ENCODE measurements at places on chromosomes 11 and 22.
A peak's percentile ranks its signal among the peaks of the same experiment; 100 is the strongest.

DNA sequence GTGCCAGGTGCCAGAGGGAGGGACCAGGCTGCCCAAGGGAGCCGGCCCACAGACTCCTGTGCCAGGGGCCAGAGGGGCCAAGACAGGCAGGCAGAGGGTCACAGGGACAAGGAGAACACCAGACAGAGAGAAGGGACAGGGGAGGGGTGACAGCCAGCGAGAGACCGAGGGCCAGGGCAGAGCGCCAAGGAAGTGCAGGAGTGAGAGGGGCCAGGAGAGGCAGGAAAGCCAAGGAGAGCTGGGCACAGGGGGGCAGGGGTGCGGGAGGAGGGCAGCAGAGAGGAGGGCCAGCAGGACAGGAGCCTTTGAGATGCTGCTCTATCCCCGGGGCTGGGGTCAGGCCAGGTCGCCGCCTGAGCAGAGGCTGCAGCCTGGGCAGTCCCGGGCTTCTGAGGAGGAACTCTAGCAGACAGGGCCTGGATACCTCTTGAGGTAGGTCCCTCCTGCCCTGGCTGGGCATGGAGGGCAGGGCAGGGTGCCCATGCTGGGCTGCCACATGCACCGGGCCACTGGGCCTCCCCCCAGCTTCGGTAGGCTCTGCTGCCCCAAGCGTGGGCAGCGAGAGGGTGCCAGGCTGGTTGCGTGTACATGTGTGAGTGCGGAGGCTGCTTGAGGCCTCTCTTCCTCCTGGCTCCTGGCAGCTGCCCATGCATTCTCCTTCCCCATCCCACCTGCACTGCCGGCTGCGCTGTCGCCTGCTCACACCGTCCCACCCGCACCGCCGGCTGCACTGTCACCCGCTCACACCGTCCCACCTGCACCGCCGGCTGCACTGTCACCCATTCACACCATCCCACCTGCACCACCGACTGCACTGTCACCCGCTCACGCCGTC is 12.2 kb downstream of the LSP1 start:
- no peak for DNase-seq

DNA sequence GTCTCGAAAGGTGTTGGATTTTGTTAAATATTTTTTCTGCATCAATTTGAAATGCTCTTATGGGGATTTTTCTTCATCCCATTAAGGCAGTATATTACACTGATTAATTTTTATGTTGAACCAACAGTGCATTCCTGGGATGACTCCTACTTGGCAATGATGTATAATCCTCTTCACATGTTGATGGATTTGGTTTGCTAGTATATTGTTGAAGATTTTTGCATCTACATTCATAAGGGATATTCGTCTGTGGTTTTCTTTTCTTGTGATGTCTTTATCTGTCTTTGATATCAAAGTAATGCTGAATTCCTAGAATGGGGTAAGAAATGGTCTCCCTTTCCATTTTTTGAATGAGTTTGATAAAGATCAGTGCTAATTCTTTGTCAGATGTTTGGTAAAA is 18.7 kb upstream of the SLC35C1 start:
- DNase-seq = no peak

- DNase-seq = no peak
These were observed 744 bp upstream of the MCM5 start for GRCh38 chr22:35399114-35399677.

DNA sequence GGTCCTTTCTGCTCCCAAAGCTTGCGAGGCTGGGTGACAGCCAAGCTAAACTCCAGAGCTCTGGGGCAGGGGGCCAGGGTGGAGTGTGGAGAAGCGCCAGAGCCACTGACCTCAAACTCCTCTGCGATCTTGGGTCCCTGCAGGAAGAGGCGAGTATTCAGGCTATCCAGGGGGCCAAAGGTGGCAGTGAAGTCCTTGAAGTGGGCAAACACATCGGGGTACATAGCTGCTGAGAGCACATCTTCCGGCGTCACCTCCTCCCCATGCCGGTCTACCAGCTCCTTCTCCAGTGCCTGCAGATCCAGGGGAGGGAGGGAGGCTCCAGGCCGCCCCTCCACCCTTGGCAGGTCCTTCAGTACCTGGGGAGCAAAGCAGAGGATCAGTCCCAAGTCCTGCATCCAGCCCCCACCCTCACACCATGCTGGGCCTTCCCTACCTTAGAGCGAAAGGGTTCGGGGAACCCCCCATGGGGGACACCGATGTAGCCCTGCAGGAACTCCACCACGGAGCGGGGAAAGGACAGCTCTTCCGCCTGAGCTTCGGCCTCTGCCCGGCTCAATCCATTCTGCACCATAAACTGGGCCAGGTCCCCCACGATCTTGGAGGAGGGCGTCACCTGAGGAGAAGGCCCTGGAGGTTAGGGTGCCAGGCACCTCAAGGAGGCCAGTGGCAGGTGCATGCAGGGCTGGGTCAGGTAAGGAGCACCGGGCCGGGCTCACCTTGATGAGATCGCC is 6.4 kb downstream of the RCE1 start:
- no peak for DNase-seq

GRCh38 chr11:19719960-19720359 is 7.3 kb downstream of the NAV2 start:
- no peak for DNase-seq

- DNase-seq = peak; percentile 39
These were observed 560.8 kb downstream of the ETS1 start for GRCh38 chr11:128026596-128026995.

DNA sequence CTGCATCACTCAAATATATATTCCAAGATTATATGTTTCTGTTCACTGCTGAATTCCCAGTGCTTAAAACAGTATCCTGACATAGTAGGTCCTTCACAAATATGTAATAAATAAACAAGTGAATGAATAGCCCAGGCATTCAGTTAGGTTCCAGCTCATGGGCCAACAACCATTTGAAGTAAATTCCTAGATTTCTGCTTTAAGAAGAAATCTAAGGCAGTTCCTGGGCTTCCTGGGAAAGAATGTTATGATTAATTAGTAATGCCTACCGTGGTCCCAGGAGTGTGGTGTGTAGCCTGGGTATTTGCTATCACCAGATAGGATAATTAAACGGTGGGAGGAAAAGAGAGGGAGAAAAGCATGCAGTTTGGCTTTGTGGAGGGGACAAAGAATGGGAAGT is 576.8 kb downstream of the SOX6 start:
- DNase-seq = no peak

- no peak for DNase-seq
These were observed 882 bp downstream of the ANO1 start for GRCh38 chr11:70078781-70079616.

- DNase-seq = peak; percentile 65
These were observed 4.6 kb downstream of the LGALS12 start for GRCh38 chr11:63510360-63511047.

- no peak for DNase-seq
These were observed 18.4 kb downstream of the CUL5 start for GRCh38 chr11:108027057-108027456.

GRCh38 chr11:10044618-10045017 is 249.4 kb downstream of the SBF2 start:
- no peak for DNase-seq

GRCh38 chr11:35190804-35191348 is 51.9 kb downstream of the CD44 start:
- DNase-seq = no peak

- no peak for DNase-seq
These were observed 79.0 kb downstream of the ABTB2 start for GRCh38 chr11:34278693-34279297.

DNA sequence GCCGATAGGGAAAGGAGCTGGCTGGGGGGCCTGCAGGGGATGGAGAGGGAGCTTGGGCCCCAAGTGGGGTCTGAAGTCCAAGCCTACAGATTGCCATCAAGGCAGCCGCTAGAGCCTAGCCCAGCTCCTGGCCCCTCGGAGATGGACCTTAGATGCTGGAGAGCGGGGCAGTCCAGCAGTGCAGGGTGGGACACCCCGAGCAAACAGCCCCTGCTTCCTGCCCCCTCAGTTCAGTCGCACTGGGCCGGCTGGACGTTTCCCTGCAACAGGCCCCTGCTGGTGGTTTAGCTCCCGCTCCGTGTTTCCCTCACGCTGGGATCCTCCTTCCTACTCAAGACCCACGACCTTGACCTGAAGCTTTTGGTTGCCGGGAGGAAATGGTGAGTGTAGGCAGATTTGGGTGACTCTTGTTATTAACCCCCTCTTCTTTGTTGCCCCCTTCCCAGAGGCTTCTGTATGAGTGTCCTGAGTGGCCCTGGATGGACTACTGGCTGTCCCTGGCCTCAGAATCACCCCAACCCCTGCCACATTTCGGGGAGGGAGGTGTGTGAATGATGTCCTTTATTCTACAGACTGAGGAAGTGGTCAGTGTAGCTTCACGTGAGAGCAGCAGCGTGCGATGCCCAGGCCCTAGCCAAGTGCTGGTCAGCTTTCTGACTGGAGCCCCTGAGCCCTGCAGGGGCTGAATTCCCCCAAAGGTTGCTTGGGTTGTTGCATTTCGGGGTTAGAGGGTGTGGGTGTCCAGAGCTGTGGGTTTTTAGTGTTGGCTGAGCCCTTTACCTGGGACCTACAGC is 2.7 kb downstream of the ST3GAL4 start:
- no peak for DNase-seq

DNA sequence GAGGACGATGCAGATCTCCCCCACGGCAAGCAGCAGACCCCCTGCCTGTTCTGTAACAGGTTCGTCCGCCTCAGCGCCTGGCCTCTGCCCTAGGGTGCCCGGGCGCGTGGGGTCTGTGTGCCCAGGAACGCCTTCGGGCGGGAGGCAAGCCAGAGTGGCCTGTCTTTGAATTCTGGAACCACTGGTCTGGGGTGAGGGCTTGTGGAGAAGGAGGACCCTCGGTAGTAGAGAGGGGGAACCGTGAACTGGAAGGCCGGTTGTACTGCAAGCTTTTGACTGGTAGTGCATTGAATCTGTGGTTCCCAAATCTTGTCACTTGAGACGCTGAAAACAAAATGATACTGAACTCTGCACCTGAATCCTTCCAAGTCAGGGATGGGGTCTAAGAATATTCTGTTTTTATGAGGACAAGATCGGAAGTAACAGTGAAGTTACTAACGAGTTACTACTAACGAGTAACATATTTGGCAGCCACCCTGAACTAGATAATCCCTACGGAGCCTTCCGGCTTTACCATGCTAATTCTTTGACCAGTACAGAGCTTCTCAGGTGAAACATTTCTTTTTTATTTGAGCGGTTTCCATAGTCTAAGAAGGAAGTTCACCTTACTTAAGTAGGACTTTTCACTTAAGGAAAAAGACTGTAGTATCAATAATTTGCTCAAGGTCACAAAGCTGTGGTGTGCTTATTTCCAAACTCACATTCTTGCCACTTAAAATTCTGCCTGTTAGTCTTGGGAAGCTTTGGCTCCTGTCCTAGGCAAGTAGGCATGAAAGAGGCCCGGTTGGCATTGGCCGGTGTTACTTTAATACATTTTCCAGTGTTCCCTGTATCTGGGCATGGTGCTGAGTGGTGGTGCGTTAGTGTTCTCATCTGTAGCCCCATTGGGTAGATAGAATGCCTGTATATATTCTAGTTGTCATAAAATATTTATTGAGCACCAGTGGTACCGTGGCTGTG is 860 bp downstream of the PRMT3 start:
- DNase-seq = no peak

GRCh38 chr22:18048041-18048440 is 23.7 kb upstream of the MICAL3 start:
- DNase-seq = no peak

- DNase-seq = no peak
These were observed 54.3 kb upstream of the CLMP start for GRCh38 chr11:123249354-123249753.

DNA sequence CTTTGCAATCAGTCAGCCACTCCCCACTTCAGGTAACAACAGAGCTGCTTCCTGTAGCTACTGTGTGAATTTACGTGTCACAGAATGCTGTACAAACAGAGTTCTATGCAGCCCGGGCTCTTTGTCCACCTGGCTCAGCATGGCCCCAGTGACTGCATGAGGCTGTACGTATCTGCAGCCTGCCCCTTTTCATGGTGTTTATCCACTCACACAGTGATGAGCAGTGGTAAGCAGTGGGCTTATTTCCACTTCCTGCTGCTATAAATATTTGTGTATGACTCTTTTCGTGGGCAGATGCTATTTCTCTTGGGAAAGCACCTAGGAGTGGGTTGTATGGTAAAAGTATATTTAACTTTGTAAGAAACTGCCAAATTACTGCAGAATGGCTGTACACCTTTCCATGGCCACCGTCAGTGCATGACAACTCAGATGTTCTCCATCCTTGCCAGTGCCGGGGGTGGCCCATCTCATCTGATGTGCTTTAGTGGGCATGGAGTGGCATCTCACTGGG is 43.3 kb downstream of the MYEOV start:
- no peak for DNase-seq
